ENCODE measurements at places on chromosomes 7 and 10.

DNA sequence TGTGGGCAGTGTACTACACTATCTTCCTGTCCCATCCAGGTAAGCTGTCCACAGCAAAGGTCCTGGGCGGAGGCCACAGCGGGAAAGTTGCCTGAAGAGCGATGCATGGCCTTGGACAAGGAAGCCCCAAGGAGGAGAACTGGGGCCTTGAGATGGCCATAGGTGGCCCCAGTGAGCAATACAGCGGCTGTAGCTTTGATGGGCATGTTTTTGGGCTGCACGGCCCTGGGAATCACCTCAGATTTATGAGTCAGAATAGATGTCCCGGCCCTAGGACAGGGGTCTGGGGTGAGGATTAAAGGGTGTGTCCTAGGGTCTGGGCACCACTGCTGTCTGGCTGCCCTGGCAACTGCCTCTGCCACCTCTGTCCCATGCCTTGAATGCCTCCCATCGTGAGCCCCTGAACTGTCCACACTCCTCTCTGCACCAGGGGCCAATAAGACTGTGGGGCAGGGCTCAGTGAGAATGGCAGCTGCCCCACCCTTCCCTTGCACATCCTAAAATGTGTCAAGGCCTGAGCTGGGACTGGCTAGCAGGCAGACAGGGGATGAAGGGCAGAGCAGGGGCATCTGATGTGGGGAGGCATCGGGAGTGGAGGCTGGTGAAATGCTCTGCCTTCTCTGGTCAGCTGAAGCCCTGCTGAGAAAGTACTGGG lies 9.4 kb upstream of the IRF5 start:
- DNase-seq: no peak

GRCh38 chr10:109696981-109697775 lies 226.1 kb downstream of the XPNPEP1 start:
- DNase-seq: no peak

GRCh38 chr7:122709930-122710646 lies 7.4 kb upstream of the RNF148 start:
- DNase-seq: no peak

GRCh38 chr7:80536426-80536825 lies 24.6 kb upstream of the GNAT3 start:
- DNase-seq: no peak

GRCh38 chr7:142796001-142796500 lies 25.3 kb downstream of the PRSS2 start:
- DNase-seq: no peak

DNA sequence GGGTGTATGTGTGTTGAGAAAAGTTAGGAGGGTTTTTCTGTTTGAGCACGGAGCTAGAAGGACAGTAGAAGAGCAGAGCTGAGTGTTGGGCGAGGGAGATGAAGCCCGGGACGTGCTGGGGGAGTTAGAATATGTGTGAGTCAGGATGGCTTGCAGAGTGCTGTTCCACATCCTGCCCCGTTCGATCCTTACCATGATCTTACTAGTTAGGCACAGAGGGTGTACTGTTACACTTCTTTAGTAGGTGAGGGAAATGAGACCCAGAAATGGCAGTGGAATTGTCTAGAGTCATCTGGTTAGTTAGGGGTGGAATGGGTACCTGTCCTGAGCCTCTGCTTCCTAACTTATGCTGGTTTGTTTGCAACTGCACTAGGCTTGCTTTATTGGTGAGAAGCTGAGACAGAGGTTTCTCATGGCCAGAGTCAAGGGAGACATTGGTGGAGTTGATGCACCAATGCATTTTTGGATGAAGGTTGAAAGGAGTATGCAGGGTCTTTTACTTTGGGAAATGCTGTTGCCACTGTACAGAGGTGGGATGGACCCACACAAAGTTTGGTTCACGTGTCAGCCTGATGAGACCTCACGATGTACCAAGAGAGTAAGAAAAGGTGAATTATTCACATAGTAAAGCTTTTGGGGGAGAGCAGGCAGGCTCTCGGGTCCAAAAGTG lies 42.4 kb downstream of the CCNY start:
- no peak for DNase-seq

DNA sequence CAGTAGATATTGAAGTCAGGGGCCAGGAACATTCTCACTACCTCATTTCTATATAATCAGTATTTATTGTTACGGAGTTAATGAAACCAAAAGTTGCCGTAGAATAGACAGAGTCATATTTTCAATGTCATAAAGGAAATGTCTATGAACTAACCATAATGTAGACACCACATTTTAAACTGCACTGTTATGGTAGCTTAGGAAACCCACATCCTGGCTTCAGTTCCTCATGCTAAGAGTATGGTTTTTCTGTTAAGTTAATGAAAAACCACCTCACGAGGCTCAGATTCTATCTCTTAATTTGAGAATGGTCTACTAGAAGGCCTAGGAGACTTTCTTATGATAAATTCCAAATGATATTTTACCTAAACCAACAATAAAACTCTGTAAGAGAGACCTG lies 166.5 kb downstream of the TMEM26 start:
- DNase-seq: no peak
